Activated T-cell treated with anti-CD3 and anti-CD28 coated beads, Interleukin-2, amount 50 U/mL, for 72 hours (primary cell): ENCODE measurements at places on chromosomes 2 and 18. TPM values are rescaled to one million over a fixed set of nuclear protein-coding genes. Genes with fewer than 3 reads are reported as not detected.

- peak; percentile 60 for DNase-seq
Observed at GRCh38 chr2:173239644-173240043, 115.0 kb upstream of the CDCA7 start.

- no peak for DNase-seq
Observed at GRCh38 chr18:73653251-73653650, 494.4 kb downstream of the FBXO15 start.

DNA sequence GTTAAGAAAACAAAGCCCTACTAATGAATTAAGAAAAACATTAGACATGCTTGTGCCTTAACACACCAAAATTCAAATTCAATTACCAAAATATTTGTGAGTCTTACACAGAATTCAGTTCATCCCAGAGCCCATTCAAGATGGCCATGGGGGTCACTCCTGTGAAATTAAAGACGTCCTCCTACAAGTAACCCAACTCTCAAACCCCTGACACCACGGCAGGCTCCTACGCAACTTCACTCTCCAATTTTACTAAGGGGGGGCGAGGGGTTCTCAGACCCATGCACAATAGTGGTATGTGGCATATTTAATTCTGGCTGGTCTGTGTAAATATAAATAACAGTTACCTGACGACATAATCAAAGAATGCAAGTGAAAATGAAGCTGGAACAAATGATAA, 5.0 kb downstream of the ZNF516 start:
- no peak for DNase-seq

DNA sequence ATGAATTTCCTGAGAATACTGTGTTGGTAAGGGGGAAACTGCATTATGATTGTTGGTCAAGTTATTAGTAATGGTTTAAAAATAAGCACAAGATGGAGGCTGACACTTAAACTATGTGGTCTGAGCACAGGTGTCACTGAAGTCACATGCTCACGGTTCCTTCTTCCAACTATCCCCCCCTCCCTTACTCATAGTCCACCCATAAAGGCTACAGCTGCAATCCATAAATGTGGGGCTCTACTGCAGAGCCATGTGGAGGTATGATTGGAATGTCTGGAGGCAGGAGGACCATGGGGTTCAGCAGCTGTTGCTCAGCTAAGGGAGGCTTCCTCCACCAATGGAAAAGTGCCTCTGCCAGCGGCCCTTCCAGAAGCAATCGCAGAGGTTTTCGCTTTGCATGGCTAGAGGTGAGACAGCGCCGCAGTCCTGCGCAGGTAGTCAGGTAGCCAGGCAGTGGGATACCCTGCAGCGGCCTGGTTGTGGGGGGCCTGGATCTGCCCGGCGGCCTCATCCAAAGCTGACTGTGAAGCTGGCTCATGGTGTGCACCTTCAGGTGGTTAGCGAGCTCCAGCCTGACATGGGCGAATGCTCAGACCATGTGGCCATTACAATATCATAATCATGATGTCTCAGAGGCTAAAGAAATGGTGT, 249.6 kb downstream of the DCDC2C start:
- DNase-seq: no peak

DNA sequence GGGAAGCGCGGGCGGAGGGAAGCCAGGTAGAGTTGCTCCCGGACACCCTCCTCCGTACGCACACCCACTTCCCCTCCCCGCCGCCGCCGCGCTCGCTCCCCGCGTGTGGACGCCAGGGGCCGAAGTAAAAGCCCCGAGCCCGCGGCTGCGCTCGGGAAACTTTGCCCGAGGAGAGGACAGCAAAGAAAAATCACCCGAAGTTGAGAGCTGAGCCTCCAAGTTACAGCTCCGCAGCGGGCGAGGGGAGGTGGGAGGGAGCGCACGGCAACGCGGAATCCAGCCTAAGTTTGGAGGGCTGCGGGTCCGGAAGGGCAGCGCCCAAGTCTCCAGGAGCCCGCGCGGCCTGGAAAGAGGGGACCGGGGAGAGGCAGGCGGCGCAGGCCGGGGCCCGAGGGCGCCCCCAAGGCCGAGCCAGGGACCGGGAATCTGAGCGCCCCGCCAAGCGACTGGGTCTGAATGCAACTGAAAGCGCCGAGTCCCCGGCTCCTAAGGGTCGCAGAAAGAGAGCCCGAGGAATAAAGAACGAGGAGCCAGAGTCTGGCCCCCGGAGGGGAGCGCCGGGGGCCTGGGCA, 706 bp upstream of the BCL11A start:
- DNase-seq: peak; percentile 22

- no peak for DNase-seq
Observed at GRCh38 chr2:221691571-221691970, 119.5 kb upstream of the EPHA4 start.

The PLEKHH2 gene
- total RNA-seq: 4.3 TPM

The ANKRD62 gene
- not detected for total RNA-seq

The SLC5A7 gene
- not detected for total RNA-seq

The ATG9A gene
- 51.4 TPM for total RNA-seq

The SERPINB10 gene
- 1.5 TPM for total RNA-seq
